ENCODE measurements at places on chromosomes 5 and 9. TPM values are rescaled to one million over a fixed set of nuclear protein-coding genes. Genes with fewer than 3 reads are reported as not detected.
A peak's percentile ranks its signal among the peaks of the same experiment; 100 is the strongest.

Gene OSTF1
- 36.6 TPM for total RNA-seq

- DNase-seq: peak; percentile 73
Measured at GRCh38 chr5:89613222-89613956, 730.4 kb upstream of the MEF2C start.

- DNase-seq: peak; percentile 83
Measured at GRCh38 chr5:181160152-181160754, 12.9 kb downstream of the OR2V2 start.

Gene ARHGEF39
- 2.9 TPM for total RNA-seq

Gene CEP72
- 11.0 TPM for total RNA-seq

- no peak for DNase-seq
Measured at GRCh38 chr5:108084105-108084504, 297.8 kb downstream of the FBXL17 start.

- DNase-seq: peak; percentile 52
Measured at GRCh38 chr9:111161015-111161415, 122.7 kb upstream of the LPAR1 start.

DNA sequence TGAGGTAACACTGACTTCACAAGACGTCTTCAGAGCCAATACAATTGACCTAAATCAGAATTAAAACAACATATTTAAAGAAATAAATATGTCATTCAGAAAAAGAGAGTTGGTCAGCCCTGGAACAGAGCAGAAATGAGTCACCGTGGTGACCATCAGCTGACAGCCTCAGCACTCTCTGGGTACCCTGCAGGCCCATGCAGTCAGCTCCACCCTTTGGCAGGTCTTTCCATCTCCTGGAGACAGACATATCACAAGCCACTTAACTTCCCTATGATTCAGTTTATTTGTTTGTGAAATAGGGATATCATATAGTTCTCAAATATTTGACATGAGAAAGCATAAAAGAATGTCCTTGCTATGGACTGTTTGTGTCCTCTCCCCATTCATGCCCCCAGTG lies 151.6 kb upstream of the MEF2C start:
- peak; percentile 33 for DNase-seq

DNA sequence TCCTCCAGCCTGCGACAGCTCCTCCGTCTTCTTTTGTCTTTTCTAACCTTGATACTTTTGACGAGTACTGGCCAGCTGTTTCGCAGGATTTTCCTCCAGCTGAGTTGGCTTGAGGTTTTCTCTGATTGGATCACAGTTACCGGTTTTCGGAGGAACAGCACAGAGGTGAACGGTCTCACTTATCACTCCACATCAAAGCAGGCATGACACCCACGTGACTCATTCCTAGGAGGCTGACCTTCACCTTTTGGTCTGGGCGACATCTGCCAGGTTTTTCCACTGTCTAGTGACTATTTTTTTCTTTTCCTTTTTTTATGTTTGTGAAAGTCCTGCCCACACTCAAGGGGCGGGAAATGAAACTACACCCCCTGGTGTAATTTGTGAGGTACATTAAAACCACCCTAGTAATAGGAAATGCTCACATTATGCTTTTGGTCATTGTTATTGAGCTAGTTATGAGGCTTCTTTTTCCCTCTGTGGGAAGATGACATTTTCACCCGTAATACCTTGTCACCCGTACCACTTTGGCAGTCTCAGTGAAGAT lies 319.2 kb downstream of the GADD45G start:
- DNase-seq: peak; percentile 21

DNA sequence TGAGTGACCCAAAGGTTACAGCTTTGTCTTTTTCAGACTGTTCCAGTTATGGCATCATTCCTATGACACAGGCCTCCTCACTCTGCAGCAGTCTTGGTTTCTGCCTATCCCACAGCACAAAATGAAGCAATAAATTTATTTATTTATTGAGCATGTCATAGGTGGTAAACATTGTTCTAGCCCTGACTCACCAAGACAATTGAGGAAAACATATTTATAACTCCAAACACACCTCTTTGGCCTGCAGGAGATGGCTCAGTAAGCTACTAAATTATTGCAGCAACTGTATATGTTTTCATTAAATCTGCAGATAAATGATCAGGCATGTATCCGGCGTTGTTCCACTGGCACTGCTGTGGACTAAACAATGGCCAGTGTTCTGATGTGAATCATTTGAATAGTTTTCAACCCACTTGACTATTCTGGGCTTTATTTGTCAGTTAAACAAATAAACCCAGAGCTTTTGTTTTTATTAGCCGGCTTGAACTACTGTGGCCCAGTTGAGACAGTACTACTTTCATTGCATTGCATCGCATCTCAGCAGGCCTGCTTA lies 83.2 kb downstream of the FOXD1 start:
- DNase-seq: peak; percentile 70

DNA sequence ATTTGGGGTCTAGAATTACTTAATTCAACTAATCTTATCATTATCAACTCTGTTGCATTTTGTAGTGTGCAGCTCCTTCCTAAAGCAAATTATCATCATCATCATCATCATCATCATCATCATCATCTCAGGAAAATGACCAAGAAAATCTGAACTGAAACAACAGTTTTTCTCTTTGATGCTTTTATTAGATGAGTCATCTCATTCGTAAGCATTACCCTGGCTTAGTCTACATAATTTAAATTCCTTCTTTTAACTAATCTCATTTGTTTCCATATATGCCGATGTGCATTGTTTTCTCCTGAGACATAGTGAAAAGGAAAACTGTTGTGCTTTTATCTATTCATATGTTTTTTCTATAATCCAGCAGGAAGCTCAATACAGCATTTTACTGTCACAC lies 173.0 kb upstream of the PDE4D start:
- DNase-seq: no peak

Gene SUSD1
- 15.6 TPM for total RNA-seq

DNA sequence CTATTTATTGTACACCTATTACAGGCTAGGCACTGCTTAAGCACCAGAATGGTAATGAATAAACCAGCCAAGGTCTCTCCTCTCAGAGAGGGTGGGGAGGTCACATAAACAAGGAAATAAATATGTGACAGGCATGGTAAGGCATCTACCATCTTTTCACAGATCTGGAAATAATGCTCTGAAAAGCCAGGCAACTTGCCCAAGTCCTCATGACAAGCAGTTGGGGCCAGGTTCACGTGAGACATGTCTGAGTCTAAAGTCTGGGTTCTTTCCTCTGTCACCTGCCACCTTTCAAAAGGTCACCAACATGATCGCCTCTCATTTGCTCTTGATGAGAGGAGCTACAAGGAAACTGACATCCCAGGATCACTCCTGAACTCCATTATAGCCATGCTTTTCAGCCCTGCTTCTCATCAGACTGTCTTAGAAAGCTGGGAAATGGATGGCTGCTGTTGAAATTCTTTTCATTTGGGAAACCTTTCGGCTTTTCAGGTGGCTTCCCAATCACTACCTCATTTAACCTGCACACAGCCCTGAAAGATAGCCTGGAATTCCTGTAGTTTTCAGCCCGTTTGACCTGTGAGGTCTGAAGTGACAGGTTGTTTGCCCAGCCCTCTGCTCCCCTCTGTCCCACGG lies 123.1 kb downstream of the CRB2 start:
- no peak for DNase-seq

Gene GPR151
- not detected for total RNA-seq

GRCh38 chr9:111975709-111976108 lies 79.1 kb downstream of the UGCG start:
- DNase-seq: no peak

- DNase-seq: no peak
Measured at GRCh38 chr9:99076483-99077171, 28.3 kb upstream of the TGFBR1 start.

Gene GABRP
- 0.06 TPM for total RNA-seq
